ENCODE measurements at places on chromosomes 4 and X. TPM values are rescaled to one million over a fixed set of nuclear protein-coding genes. Genes with fewer than 3 reads are reported as not detected.
A peak's percentile ranks its signal among the peaks of the same experiment; 100 is the strongest.

GRCh38 chr4:13544606-13545393 is 492 bp upstream of the NKX3-2 start:
- DNase-seq, result peak; percentile 68

DNA sequence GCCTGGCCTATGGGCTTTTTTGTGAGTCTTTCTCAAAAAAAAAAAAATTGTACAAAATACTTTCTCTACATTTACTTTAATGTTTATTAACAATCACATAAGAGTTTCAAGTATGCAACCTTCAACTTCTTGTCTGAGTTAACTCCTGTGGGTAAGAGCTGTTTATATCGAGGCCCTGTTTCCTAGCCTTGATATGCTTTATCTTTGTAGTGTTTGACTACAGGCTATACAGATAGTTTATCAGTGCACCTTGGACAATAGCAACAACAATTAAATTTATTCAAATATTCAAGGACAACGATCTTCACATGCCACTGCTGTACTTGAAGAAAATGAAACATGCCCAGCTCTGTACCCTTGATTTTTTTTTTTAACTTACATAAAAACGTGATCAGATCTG is 178.4 kb downstream of the ARHGAP10 start:
- DNase-seq, result no peak

DNA sequence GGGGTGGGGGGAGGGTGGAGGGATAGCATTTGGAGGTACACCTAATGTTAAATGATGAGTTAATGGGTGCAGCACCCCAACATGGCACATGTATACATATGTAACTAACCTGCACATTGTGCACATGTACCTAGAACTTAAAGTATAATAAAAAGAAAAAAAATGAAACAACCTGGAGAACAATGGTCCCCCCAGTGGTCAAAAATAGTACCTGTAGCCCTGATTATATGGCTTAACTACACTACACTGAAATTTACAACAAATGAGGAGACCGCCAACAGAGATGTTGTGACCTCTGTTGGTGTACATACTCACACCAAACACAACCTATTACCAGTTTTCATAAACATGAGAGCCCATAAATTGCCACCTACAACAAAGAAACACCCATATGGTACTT is 7.3 kb upstream of the MAGEE1 start:
- peak; percentile 19 for DNase-seq

DNA sequence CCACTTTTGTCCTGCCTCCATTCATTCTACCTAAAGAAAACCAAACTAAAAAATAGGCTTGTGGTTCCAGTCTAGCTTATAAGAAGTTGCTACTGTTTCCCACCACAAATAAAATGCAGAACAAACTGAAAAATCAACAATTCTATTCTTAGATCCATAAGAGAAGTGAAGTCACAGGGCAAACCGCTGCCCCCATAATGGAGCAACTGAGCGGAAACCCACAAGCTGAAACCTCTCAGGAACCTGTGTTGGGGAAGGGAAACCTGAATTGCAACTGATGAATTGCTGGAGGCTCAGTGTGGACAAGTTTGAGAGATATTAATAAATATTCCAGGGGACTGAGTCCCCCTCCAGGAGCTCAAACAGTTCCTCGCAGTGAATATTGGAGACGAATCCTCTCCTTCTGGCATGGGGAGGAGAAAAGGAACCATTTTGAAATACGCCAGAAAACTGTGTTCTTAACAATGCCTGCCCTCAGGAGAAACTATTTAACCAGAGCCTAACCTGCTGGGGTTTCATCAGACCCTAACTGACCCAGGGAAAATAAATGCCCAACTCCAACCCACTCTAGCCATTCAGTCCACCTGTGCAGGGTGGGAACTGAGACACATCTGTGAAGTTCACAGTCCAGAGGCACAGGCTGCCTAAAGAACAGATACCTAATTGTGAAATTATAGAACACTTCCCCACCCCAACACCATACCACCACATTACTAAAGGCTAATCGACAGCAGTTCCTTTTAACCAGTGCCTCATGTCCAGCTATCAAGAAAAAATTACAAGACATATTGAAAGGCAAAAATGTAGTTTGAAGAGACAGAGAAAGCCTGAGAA is 22.8 kb upstream of the SH3RF1 start:
- DNase-seq, result no peak

GRCh38 chrX:122196343-122196742 is 987.7 kb upstream of the GRIA3 start:
- no peak for DNase-seq

GRCh38 chr4:2058264-2059045 is 672 bp upstream of the NAT8L start:
- no peak for DNase-seq

DNA sequence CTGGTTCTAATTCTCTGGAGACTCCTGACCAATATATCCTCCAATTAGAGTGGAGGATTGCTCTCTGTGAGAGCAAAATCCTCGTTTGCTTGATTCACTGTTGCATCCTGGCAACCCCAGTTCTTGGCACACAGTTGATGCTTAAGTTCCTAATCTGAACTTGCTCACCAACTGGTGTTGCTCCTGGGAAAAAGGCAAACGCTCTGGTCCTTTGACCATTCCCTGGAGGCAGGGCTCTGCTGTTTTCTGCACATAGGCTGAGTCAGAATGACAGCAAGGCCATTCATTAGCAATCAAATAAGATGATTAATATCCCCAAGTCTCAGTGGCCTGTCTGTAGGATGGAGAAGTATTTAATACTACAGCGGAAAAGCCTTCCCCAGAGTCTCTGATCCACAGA is 172.7 kb upstream of the TBC1D9 start:
- peak; percentile 41 for DNase-seq

DNA sequence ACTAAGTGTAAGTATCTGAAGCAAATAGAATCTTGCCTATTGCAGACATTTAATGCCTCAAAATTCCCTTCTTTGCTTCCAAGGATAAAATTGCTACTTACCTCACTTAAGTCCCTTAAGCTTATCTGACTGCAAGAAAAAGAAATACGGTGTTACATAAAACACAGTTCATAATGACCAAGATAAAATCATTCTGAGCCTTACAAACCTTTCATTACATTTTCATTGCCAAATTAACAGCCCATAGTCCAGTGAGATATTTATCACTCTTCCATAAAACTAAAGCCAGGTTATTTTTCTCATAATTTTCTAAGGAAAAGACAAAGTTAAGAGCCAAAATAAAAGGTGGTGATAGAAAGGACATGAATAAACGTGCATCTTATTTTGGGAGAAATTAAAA is 74.9 kb upstream of the ZNF518B start:
- DNase-seq, result no peak

DNA sequence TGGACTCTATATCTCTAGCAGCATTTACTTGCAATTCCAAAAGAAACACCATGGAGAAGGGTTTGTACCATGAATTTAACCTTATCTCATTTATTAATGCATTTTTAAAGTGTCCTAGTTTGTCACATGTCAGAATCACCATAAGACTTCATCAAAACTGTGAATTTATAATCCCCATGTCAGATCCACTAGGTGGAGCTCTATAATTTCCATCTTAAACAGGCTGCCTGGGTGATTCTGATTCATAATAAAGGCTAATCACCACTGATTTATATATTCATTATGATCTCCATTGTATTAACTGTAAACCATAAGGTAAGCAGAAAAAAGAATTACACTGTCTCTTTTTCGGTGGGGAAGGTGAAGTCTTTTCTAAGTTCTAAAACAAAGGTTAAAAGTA is 4.0 kb downstream of the TCEAL2 start:
- DNase-seq, result peak; percentile 41

GRCh38 chr4:75248770-75249407 is 265.3 kb downstream of the RCHY1 start:
- peak; percentile 67 for DNase-seq

GRCh38 chrX:10615931-10616774 is 4.2 kb downstream of the MID1 start:
- peak; percentile 69 for DNase-seq

DNA sequence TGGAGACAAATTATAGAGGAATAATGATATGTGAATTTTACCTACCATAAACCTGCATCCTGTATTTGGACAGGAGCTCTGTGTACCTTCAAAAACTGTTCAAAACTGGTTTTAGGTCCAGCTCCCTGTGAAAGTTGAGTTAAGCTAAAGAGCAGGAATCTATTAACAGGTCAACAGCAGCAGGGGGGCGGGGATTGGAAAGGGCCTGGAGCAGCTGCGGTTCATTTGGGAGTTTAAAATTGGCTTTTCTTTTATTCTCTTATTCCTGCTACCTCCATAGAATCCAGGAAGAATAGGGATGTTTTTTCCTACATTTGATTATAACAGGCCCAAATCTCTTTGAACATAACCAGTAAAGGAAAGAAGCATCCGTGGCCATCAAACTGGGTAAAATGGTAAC is 23.8 kb downstream of the SHROOM3 start:
- DNase-seq, result no peak

DNA sequence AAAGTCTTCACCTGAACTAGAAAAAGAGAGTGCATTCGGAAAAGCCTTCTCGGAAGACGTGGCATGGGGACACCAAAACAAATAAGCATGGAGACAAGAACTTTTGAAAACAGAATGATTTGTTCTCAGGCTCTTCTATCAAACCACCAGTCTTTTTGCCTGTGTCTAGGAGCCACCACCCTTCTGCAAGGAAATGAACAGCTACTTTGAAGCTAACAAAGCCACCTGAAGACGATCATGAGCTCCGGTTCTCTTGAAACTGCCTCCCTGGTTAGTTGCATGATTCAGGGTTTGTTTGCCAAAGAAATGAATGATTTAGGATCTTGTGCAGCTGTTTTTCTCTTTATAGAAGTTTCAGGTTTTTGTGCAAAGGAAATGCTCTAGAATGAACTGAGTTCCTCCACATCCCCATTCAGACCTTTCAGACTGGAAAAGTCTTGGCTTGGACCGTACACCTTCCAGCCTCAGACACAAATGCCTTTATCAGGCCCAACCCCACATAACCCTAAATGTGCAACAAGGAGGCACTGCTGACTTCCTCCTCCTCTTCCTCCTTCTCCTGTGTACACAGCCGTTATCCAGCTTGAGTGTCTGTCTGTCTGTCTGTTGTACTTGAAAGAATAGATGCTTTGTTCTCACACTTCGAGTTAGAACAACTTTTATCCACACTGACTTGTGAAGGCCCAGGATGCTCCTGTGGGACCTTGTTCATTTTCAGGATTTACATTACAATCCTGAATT is 334.8 kb upstream of the KLF3 start:
- peak; percentile 16 for DNase-seq

- no peak for DNase-seq
Measured at GRCh38 chrX:133513123-133513522, 97.8 kb upstream of the GPC4 start.

GRCh38 chr4:3218824-3219760 is 29.9 kb upstream of the MSANTD1 start:
- no peak for DNase-seq

- DNase-seq, result no peak
Measured at GRCh38 chrX:129980001-129980401, 2.4 kb upstream of the BCORL1 start.

GRCh38 chr4:7790999-7791398 is 148.7 kb downstream of the AFAP1 start:
- no peak for DNase-seq

The TMEM131L gene
- total RNA-seq, result 7.7 TPM

The FAM114A1 gene
- total RNA-seq, result 25.0 TPM

The CDS1 gene
- total RNA-seq, result 11.2 TPM

The MAGEE1 gene
- 1.7 TPM for total RNA-seq

The TBC1D9 gene
- 12.7 TPM for total RNA-seq

The RTL3 gene
- total RNA-seq, result not detected

The PGAM4 gene
- not detected for total RNA-seq

All from PC-3 (cell line).